Cerebellar nuclear complex (tissue), 1 donor: ENCODE measurements at places on chromosomes 6 and 20.

- DNase-seq = no peak
Observed at GRCh38 chr6:153117986-153118879, 12.8 kb downstream of the RGS17 start.

DNA sequence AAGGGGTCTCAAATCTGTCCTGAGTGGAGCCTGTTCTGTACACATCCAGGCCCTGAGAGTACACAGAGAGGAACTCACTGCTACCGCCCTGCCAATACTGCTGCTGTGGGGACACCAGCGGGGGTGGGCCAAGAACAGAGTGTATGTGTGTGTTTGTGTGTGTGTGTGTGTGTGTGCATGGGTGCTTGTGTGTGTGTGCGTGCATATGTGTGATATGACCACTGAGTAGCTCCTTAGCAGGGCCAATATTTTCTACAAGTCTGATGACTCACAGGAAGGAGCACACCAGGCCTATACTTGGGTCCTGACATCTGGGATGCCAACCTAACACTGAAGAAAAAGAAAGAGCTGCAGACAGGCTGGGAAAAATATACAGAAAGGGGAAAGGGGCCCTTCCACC, 1.4 kb downstream of the RAET1E start:
- DNase-seq = no peak

- DNase-seq = no peak
Observed at GRCh38 chr6:156344491-156344890, 432.7 kb upstream of the ARID1B start.

DNA sequence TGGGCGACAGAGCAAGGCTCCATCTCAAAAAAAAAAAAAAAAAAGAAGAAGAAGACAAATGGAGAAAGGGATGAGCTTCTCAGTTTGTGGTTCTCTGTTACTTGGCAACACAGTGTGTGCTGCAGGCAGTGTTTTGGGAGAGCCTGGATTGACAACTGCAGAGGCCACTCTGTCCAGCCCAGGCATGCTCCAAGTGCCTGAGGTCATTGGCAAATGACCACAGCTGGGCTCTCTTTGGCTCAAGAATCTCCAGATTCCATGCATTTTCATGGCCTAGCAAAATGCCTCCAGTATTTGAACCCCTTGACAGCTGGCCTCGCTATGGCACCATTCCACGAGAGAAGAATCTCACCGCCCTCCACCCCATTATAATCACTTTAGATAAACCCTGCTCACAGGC, 126.2 kb downstream of the ANKRD60 start:
- DNase-seq = no peak

DNA sequence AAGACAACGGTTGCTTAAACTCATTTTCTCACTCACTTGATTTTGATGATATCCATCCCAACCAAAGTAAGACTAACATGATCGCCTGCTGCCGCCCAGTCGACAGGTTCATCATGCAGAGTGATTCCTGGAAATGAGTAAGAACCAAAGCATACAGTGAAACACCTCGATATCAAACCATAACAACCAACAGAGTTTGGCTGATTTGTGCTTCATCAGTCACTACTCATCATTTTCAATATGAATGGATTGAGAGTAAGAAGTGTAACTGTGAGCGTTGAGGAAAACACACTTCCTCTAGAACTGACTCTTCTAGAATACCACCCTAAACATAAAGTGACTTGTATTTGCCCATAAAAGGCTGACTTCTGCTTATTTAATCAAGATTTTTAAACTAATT, 29.2 kb upstream of the ALDH8A1 start:
- no peak for DNase-seq

DNA sequence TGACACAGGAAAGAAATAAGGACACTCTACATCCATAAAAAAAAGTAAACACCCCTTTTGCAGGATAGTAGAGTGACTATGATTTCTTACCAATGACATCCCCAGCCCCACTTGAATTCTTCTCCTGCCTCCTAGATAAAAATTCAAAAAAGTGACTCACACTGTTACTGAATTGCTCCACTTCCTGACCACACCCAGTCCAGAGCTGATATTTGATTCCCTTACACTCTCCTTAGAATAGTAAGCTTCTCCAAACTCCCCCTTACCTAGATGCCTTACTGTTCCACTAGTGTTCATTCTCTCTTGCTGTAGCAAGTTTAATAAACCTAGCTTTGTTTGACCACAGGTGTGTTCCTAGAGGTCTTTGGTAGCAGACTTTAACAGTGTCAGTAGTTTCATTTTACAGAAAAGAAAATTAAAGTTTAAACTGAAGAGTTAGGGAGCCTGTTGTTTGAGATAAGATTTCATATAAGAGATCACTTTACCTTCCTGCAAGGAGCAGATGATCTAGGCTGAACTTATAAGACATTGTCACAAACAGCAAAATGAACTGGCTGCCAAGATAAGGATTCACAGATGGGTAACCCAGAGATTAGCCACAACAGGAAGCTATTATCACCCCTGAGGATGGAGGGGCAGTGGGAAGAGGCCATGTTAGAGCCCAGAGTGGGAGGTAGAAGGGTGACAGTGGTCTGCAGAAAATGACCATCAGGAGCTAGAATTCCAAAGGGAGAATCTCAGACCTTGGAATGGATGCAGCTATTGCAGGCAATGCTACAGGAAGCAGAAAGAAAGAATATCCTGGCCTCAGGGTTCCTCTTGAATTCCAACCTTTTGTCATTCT, 28.4 kb upstream of the BTN3A2 start:
- no peak for DNase-seq

DNA sequence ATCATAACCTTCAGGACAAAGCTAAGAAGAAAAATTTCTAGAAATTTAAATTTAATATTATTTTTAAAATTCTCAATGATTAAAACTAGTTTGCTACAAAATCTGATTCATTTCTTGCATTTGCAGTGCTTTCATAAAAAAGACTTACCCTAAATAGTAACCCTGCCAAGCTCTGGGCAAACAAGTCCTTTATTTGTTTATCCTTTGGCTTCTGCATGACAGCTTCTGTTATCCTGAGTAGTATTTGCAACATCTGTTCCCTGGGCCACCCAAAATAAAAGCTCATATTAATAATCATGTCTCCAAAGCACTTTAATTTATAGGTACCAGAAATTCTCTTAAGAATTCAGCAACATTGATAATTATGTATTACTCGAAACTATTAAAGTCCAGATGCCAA, 101.3 kb downstream of the RALGAPA2 start:
- DNase-seq = no peak

DNA sequence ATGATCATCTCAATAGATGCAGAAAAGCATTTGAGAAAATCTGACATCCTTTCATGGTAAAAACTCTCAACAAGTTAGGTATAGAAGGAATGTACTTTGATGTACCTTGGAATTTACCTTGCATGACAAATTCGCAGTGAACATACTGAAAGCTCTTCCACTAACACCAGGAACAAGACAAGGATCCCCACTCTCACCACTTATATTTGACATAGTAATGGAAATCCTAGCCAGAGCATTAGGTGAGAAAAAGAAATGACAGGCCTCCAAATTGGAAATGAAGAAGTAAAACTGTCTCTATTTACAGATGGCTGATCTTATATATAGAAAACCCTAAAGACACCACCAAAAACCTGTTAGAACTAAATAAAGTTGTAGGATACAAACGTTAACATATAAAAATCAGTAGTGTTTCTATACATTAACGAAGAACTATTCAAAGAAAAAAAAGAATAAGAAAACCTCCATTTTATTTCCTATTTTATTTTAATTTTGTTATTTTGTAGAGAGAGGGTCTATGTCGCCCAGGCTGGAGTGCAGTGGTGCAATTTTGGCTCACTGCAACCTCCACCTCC, 26.9 kb downstream of the PCNA start:
- DNase-seq = no peak

DNA sequence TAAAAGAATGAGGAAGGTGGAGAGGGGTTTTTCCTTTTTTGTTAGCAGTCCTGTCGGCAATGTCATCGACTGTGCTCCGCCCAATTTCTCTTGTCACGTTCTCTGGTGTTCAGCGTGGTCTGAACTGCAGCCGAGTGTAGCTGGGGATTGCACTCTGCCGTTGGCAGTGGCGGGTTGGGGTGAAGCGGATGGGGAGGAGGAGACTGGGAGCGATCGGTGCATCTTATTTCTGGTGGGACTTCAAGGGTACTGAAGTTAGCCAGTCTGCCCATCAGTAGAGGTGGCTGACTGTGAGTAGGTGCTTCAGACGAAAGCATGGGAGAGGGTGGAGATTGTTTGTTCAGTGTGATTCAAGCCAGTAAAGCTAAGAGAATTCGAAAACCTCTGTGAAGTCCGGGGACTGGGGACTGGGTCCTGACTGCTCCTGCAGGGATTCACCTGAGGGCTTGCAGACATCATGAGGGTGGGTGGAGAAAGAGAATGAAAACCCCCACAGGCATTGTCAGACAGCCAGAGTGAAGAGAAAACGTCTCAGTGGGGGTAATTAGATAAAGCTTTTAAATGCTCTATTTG, 5.1 kb downstream of the RREB1 start:
- no peak for DNase-seq

- DNase-seq = no peak
Observed at GRCh38 chr20:50308513-50309279, 118.1 kb downstream of the CEBPB start.

DNA sequence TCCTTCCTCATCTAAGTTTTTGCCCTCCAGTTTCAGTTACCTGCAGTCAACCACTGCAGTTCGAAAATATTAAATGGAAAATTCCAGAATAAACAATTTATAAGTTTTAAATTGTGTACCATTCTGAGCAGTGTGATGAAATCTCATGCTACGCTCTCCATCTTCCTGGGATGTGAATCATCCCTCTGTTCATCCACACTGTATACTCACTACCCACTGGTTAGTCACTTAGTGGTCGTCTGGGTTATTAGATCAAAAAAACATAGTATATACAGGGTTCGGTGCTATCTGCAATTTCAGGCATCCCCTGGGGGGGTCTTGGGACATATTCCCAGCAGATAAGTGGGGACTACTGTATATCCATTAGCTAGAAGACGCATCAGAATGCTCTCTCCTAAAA, 151.9 kb upstream of the SLC22A16 start:
- DNase-seq = no peak
